ENCODE measurements at places on chromosomes 12 and 14.

- DNase-seq: peak; percentile 84
Measured at GRCh38 chr14:26984311-26985177, 386.7 kb upstream of the NOVA1 start.

DNA sequence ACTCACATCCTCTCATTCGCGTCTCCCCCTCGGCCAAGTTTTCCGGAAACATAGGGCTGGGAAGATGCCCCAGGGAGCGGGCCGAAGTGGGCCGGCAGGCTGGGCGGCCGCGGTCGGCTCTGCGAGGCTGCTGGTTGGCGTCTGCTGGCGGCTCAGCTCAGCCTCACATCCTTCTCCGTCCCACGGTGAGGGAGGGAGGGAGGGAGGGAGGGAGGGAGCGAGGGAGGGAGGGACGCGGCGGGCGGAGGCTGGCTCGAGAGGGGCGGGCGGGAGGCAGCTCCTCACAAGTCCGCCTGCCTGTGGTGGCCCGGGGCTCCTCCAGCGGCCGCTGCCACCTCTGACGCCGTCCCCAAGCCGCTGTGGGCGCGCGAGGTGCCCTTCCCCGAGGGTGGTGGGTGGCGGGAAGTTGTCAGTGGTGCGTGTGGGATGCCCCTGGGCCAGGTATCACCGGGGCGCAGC lies 93.8 kb downstream of the RFLNA start:
- DNase-seq: peak; percentile 78

DNA sequence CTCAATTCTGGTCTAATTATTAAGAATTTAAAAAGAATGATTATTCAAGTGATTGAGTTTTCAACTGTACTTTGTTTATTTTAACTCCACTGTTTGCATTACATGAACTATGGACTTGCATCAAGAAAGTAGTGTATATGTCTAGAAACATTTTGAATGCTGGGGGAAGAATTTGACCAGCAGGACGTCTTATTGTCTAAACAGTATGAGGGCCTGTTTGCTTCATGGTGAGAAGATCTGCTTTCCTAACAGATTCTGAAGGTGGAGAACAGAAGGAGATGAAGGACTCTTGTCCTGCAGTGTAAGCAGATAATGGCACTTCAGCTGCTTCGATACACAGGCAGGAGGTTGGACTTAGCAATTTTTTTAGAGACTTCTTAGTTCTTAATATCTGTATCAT lies 176.0 kb downstream of the DACT1 start:
- DNase-seq: no peak

DNA sequence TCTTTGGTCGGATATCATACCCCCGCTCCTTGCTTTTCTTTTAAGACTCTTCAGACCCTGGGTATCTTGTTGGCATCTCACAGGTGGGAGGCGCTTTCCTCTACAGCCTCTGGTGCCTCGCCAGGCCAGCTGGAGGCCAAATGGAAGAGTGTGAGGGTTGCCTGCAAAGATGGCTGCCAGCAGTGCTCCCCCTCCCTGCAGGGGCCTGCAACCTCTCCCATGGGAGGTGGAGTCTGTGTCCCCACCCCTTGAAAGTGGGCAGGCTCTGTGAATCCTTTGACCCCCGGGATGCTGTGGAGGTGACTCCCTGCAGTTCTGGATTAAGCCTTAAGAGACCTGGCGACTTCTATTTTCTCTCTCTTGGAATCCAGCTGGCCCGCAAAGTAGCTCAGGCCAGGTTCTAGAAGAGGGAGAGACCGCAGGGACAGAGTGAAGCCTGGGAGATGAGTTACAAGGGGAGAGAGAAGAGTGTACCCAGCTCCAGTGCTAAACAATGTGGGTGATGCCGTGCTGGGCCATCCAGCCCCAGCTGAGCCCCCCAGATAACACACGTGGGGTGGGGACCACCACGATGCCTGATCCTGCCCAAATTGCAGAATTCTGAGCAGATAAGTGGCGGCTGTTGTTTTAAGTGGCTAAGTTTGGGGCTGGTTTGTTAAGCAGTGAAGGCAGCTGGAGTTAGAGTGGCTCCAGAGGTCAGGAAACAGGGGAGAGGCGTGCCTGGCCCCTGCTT lies 37.9 kb upstream of the NCOR2 start:
- DNase-seq: no peak

GRCh38 chr12:103667125-103667524 lies 80.1 kb downstream of the STAB2 start:
- peak; percentile 50 for DNase-seq

GRCh38 chr12:131693149-131693548 lies 17.7 kb upstream of the SFSWAP start:
- DNase-seq: no peak

DNA sequence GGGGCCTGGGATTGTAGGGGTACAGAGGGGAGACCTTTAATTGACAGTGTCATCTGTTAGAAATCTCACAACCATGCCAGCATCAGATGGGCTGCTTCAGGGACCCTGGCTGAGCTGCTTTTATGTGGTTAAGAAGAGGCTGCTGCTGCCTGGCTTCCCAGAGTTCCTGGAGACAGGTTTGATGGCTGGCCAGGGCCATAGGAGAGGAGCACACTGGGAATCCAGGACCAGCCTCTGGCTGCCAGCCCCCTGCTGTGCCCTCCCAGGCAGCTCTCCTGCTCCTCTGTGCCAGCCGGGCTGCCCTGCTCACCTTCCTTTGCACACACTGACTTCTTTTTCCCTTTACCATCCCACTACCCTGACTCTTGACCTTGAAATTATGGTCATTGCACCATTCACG lies 507 bp upstream of the KRT73 start:
- no peak for DNase-seq

- no peak for DNase-seq
Measured at GRCh38 chr12:74619084-74619483, 81.4 kb downstream of the ATXN7L3B start.

- no peak for DNase-seq
Measured at GRCh38 chr14:83614956-83615355, 1915.0 kb upstream of the FLRT2 start.

GRCh38 chr12:131464081-131464480 lies 246.8 kb upstream of the SFSWAP start:
- DNase-seq: no peak

DNA sequence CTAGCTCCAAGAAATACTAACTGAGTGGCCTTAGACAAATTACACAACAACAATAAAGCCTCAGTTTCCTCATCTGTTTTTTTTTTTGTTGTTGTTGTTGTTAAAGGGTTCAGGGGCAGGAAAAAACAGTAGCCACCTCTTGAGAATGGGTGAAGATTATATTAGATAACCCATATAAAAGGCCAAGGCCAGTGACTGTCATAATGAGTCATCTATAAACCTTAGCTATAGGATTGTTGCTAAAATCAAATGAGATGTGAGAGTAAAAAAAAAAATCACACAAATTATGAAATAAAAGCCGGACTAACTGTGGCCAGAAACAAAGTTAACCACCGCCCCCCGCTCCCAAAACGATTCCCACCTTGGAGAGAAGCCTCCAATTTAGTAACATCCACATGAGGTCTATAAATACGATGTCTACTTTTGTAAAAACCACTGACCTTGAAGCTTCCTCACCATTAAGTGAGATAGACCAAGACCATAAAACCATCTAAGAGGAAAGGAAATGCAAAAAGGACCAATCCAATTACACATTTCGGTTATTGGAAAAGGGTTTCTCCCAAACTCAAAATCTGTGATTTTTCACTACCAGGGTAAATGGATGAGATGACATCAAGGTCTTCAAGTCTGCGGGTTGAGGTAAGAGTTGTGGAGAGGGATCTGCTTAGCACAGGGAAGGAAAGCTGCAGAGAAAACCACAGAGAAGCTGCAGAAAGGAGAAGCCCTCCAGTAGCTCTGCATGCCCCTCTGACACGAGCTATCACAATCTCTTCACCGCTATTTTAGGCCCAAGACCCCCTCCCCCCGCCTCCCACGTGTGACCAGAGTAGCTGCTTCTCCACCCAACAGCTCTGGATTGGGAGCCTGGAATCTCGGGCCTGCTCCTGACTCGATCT lies 1.0 kb downstream of the NAA25 start:
- peak; percentile 66 for DNase-seq

DNA sequence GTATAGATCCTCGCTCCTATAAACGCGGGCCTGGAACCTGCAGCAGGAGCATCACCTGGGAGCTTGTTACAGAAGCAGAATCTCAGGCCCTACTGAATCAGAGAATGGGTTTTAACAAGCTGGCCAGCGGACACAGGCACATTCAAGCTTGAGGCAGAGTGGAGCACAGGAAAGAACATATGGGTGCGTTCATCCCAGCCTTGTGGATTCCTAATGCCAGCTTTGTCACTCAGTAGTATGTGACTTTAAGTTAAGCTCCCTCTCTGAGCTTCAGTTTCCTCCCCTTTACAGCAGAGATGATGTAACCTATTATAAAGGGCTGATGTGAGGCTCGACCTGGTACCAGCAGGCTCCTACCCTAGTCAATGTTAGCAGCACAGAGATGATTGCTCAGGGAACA lies 204.9 kb downstream of the ZFP36L1 start:
- no peak for DNase-seq

- no peak for DNase-seq
Measured at GRCh38 chr12:94276725-94277124, 128.3 kb downstream of the PLXNC1 start.

DNA sequence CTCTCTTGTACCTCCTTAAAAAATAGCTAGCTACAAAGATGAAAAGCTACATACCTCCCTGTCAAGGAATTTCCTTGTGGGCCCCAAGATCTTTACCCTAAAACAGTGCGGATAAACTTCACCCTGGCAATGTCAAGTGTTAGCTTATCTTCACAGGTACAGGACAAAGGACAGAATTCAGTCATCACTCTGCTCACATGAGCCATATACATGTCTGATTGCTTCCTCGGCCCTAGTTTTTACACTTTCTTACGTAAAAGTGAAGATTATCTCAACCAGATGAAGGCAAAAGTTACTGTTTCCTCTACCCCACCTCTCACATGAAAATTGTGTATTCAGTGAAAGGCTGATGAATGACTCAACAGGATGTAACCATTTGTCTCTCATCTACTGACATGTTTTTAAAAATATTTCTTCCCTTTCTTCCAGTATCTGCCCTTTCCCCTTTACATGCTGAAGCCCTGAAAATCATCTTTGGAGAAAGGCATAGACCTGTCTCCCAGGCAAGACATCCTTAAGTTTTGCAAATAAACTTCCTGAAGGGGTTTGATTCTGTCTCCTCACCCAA lies 890.1 kb downstream of the GALC start:
- no peak for DNase-seq

- DNase-seq: no peak
Measured at GRCh38 chr12:46998811-46999368, 80.5 kb upstream of the PCED1B start.

GRCh38 chr12:92553389-92553788 lies 149.4 kb upstream of the PLEKHG7 start:
- peak; percentile 18 for DNase-seq

DNA sequence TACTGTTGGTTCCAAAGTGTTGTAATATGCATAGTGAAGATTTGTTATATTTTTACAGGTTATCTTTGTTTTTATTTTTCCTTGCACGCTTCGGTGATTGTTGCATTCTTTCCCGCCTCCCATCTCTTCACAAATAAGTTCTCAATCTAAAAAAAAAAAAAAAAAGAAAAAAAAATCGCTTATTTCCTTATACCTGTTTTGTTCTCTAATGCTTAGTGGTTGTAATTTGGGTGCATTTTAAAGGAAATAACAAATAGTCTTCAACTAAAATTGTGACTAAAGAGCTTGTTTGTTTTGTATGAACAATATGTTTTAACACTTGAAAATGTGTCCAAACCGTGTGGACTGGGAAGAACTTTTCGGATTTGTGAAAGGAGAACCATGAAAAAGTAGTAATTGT lies 1.5 kb downstream of the CAND1 start:
- DNase-seq: peak; percentile 58

DNA sequence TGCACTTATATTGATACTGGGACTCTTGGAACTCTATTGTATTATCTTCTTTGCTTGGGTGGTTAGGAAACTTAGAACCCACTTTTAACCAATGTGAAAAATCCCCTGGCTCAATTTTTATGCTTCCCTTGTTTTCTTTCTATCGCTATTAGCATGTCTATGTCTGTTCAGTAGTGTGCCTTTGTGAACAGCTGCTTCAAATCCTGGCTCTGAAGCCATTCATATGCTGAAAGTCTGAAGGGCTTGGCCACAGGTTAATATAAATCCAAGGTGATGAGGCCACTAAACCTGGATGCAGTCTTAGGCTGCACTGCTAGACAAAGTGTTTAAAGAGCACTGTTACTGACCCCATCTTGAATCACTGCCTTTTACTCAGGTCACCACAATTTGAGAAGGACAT lies 94.9 kb upstream of the RIC8B start:
- DNase-seq: no peak

- peak; percentile 28 for DNase-seq
Measured at GRCh38 chr12:66232263-66232662, 43.2 kb downstream of the IRAK3 start.

- peak; percentile 99 for DNase-seq
Measured at GRCh38 chr14:53793790-53794505, 162.7 kb downstream of the BMP4 start.

DNA sequence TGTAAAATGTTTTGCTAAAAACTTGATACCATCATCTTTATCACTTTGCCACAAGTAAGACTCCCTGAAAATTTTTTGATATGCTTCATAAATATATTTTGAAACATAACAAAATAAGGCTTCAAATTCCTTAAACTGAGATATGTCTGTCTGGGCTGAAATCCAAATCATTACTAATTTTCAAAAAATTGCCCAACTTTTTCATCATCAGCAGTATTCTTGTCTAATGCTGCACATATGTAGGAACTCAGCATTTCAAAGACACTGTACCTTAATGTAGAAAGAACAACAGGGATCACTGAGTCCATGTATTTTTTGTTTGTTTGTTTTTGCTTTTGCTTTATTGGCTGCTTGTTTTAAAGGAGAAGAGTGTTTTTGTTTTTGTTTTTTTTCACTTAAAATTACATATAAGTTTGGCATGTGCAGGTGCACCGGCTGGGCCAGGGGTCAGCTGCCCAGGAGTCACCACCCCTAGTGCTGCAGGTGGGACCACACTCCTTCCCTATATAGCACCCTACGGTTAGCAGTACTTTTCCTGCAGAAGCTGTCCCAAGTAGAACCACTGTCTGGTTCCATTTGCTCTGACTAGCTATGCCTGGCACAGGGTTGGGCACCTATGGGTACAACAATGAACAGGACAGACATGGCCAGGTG lies 231.2 kb downstream of the PIK3C2G start:
- no peak for DNase-seq

GRCh38 chr12:122635471-122635870 lies 67.7 kb downstream of the HCAR2 start:
- no peak for DNase-seq

GRCh38 chr14:20632448-20632830 lies 9.1 kb downstream of the OR6S1 start:
- no peak for DNase-seq

- no peak for DNase-seq
Measured at GRCh38 chr12:78697817-78698415, 166.7 kb upstream of the SYT1 start.

DNA sequence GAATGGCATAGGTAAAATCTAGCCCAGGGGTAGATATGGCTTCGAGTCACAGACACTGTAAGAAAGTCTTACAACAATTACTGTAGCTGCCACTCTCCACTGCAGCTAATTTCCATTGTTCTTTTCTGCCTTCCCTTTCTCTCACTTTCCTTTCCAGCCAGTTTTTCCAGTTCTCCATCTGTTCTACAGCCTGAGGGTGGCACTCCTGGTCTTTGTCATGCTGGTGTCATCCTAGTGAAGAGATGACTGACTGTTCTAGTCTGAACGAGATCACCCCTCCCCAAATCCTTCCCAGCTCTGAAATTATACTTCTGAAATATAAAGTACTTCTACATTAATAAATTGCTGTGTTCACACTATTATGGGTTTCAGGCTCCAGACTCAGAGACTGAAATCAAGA lies 74.2 kb upstream of the CSRP2 start:
- DNase-seq: no peak

GRCh38 chr14:94062344-94062940 lies 18.6 kb downstream of the DDX24 start:
- no peak for DNase-seq

- DNase-seq: no peak
Measured at GRCh38 chr12:57626111-57626920, 6.7 kb downstream of the B4GALNT1 start.

Measured in NCI-H1417 (cell line).